ENCODE measurements at places on chromosomes 6 and 20.

- DNase-seq = no peak
Measured at GRCh38 chr6:155193526-155193925, 70.3 kb upstream of the CLDN20 start.

- DNase-seq = no peak
Measured at GRCh38 chr6:165511807-165512206, 151.2 kb downstream of the PDE10A start.

DNA sequence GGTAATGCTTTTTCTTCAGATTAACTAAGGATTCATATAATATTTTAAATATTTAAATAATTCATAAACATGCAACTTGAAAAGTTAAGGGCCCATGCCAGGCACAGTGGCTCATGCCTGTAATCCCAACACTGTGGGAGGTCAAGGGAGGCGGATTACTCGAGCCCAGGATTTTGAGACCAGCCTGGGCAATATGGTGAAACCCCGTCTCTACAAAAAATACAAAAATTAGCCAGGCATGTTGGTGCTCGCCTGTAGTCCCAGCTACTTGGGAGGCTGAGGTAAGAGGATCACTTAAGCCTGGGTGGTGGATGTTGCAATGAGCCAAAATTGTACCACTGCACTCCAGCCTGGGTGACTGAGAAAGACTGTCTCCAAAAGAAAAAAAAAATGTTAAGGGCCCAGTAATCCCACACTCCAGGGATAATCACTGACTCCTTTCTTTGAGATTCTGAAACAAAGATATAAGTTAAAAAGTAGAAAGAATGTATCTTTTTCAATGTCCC lies 7.9 kb upstream of the RIN2 start:
- DNase-seq = no peak

- no peak for DNase-seq
Measured at GRCh38 chr6:53724501-53724900, 58.9 kb upstream of the KLHL31 start.

DNA sequence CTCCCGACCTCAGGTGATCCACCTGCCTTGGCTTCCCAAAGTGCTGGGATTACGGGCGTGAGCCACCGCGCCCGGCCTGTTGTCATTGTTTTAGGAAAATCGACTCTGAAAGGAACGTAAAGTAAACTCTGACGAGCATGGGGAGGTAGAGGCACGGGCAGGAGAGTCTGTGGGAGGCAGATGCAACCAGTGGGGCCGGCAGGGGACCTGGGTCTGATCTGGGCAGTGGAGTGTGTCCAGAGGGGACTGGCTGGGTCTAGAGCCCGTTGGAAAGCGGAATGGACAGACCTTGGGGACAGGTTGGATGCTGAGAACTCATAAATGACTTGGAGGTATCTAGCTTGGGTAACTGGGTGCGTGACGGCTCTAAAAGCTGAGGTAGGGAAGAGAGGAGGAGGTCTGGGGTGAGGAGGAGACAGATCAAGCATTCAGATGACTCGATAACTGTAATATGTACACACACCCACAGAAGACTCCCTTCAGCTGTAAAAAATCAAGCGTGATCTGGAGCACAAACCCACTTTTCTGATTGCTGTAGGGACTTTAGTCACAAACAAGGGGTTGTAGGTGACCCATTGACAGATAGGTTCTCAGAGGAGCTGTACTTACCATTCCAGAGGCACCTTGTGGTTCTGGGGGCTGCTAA lies 22.4 kb downstream of the MANBAL start:
- DNase-seq = peak; percentile 50

DNA sequence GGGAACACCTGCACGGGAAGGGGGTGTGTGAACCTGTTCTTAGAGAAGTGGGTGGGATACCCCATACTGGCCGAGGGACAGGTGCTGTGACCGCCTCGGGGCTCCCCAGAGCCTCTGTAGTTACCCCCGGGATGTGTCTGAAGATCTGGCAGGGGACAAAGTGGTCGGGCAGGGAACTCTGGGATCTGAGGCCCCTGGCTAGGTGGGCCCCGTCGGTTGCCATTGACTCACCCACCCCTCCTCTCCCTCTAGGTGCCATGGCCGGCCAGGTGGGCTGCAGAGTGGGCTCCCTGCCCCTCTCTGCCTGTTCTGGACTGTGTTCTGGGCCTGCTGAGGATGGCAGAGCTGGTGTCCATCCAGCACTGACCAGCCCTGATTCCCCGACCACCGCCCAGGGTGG lies 4.3 kb downstream of the BIRC7 start:
- no peak for DNase-seq

DNA sequence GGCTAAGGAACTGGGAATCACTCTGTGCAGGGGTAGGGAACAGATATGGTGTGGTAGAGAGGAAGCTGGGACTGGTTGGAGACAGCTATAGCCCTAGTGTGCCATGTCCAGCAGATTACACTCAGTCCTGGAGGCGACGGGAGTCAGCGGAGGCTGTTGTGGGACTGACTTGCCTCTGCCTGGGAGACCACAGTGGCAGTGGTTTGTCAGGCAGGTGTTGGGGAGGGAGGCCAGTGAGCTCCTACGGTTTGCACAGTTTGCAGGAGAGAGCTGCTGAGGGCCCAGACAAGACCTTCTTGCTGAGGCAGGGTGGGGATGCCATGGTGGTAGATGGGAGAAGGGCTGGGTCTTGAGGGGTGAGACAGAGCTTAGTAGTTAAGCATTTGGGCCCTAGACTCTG lies 4.9 kb downstream of the PLCG1 start:
- DNase-seq = no peak

GRCh38 chr6:36677753-36678487 lies 594 bp upstream of the CDKN1A start:
- DNase-seq = no peak

DNA sequence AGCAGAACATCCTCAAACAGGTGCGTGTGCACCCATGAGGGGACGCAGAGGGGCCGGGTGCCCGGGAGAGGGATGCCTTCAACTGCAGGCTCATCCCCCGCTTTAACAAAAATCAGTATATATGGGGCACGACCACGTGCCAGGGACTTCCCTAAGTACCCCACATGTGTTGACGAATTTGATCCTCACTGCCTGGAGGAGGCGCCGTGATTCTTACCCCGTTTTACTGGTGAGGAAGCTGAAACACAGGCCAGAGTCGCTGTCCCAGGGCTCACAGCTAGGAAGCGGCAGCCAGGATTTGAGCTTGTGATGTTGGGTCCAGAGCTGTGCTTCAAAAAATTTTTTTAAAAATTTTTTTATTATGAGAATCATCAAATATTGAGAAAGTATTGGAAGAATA lies 44.8 kb downstream of the ITPR3 start:
- DNase-seq = no peak

All from amniotic epithelial cell (primary cell).